ENCODE measurements at places on chromosomes 4 and X.

GRCh38 chr4:85024671-85025070 is 58.2 kb upstream of the WDFY3 start:
- no peak for DNase-seq

GRCh38 chr4:31366041-31366440 is 645.9 kb downstream of the PCDH7 start:
- DNase-seq: no peak

- DNase-seq: no peak
Observed at GRCh38 chrX:93791304-93791703, 117.3 kb downstream of the FAM133A start.

DNA sequence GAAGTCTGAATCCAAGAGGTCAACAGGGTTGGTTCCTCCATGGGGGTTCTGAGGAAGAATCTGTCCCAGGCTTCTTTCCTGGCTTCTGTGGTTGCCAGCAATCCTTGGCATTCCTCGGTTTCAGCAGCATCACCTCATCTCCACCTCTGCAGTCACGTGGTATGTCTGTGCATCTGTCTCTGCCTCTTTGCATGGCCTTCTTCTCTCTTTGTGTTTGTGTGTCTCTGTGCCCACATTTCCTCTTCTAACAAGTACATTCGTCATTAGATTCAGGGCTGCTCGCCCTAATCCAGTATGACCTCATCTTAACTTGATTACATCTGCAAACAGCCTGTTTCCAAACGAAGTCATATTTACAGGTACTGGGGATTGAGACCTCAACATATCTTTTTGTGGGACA is 114.0 kb downstream of the BCOR start:
- DNase-seq: peak; percentile 4

DNA sequence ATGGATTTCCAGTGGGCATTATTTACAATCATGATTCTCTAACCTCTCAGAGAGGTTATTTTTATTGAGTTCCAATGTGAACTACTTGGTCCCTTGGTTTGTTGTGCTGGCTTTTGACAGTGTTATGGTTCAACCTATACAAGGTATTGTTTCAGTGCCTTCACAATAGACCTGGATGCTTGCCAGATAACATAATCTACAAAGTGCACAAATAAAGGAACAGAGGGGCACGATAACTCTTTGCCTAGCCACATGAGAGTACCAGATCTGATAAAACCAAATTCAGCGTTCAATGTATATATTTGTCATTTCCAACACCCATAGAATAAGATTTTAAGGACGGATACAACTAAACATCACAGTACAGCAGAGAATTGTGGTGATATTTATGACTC is 120.8 kb downstream of the RASL11B start:
- DNase-seq: no peak

- DNase-seq: no peak
Observed at GRCh38 chrX:2627272-2627867, 63.7 kb upstream of the CD99 start.

DNA sequence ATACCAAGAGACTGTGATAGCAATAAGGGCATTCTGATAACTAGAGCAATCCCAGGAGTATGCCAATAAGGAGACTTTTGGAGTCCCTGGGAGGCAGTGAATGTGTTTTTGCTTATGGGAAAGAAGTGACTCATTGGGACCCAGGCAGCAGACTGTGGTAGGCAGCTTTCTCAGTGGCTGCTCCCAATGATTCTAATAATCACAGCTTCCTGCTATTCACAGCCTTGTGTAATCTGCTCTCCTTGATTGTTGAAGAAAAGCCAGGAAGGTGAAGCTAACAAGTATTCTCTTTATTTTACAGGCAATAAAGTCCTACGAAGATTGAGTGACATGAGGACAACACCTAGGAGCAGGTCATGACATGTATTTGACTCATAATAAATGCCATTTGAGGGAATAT is 70.3 kb upstream of the DDX60 start:
- DNase-seq: peak; percentile 39

DNA sequence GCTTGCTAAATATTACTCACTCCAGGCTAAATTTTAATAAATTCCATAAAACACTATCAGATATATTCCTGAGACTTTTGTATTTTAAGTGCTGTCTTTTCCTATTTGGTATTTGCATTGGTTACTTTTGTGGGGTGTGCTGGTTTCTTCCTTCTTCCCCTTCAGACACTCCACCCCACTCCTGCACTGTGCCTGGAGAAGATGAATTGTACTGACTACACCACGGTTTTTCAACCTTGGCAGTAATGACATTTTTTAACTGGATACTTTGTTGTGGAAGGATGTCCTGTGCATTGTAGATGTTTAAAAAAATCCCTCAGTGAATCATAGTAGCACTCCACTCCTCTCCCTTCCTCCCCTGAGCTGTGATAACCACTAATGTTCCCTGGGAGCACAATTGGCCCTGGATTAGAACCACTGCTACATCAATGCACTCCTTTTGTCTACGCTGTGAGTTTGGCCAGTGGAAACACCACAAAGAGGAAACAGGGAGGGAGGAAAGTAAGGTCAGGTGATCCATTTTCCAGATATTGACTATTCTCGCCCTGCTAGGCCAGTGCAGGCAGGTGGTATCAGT is 36.3 kb downstream of the SNCA start:
- DNase-seq: no peak

GRCh38 chr4:65865489-65865888 is 195.2 kb upstream of the EPHA5 start:
- DNase-seq: no peak

DNA sequence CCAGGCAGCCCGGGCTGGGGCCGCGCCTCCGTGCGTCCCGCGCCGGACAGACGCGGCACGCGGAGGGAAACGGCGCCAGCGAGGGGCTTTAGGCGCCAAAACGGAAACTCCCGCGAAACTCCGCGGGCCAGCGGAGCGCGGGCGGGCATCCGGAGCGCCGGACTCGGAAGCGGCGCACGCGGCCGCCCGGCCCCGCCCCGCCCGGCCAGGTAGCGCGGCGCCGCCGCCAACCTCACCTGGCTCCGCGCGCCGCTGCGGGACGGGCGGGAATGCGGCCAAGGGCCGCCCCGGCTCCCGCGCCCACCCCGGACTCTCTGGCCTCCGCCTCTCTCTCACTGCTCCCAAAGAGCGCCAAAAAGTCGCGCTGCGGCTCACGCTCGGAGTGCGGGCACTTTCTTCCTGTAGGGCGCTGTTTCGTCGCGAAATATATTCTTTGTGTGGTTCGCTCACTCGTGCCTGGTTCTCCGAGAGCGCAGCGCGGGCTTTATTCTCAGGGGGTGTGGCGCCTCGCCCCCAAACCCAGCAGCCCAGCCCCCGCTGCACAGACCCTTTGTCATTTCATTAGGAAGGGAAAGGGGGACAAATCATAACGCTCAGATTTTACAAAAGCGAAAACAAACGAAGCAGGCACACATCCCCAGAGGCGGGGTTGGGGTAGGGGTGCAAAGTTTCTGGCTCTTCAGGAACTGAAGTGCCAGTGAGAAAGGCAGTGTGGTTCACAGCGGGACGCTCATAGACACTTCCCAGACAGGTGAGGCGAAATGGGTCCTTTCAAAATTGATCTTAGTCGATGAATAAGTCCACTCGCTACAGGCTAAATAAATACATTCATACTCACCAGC is 961 bp upstream of the MBNL3 start:
- DNase-seq: no peak

Data from fibroblast of skin of left quadriceps (primary cell).